ENCODE measurements at places on chromosomes 13 and 19. TPM values are rescaled to one million over a fixed set of nuclear protein-coding genes. Genes with fewer than 3 reads are reported as not detected.

DNA sequence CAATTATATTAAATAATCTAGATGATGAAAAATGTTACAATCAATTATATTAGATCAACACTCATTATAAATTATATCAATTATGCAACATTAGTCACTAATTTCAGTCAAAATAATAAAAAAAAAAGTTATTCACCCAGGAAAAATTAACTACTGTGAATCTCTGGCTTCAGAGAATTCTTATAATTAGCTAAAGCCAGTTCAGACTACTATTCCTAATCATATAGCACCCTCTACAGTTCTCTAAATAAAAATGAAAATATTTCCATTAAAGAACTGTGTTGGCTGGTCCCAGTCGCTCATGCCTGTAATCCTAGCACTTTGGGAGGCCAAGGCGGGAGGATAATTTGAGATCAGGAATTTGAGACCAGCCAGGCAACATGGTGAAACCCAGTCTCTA lies 33.0 kb downstream of the XPO4 start:
- peak; percentile 12 for DNase-seq

DNA sequence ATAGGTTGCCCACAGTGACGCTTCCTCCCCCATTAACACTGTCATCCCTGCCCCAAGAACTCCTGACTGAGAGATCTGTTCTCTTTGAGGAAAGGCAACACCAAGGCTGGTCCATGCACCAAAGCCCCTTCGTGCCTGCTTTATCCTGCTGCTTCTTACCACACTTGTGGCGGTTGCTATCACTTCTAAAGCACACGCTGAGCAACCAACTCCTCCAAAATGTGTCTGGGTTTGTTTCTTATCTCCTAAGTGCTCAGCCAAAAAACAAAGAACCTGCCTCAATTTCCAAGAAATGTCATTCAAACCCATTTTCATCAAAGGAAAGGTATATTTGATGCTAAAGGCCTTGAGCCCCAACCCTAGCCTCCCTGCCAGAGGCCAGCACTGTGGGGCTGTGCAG lies 14.6 kb downstream of the ATP7B start:
- DNase-seq: no peak

DNA sequence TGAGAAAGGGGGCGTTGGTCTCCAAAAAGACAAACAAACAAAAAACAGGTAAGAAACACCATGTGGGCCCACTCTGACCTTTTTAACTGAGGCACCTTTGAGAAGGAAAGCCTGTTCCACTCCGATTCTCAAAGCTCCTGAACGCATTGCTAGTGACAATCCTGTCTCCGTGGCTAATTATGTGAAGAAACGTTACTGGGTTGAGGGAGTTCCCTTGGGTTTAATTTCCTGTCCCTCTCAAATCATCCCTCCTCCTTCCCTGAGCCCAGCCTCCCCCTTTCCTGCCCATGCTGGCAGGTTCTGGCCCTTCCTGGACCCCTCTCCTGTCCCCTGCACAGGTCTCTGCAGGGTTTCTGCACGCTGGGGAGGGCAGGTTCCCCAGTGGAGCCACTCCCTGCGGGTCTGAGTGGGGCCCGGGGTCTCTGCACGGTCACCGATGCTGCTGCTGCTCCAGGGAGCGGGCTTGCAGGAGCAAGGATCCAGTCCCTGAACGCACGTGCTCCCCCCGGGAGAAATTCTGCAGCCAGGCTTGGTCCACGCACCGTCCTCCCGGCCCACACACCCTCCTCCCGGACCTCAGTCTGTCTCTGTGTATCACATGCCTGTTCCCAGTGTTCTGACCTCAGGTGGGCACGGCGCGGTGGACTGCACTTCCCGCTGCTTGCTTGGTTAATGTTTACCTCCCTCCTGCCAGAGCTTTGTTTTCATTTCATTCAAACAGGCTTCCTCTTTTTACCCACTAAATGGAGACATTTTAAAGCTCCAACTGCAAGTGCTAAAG lies 76.4 kb upstream of the MCF2L start:
- DNase-seq: peak; percentile 37

DNA sequence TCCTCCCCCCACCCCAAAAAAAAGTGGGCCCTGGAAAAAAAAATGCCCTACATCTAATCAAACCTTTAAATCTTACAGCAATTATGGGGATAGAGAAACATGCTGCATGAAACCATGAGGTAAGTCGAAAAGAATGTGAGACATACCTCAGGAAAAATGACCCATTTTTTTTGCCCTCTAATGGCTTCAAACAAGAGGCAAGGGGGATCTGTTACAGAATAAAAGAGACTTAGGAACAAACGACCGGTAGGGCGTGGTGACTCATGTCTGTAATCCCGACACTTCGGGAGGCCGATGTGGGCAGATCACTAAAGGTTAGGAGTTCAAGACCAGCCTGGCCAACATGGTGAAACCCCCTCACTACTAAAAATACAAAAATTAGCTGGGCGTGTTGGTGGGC lies 8.4 kb downstream of the RGL3 start:
- DNase-seq: no peak

- DNase-seq: no peak
These were observed 181.5 kb downstream of the USP12 start for GRCh38 chr13:26989957-26990713.

DNA sequence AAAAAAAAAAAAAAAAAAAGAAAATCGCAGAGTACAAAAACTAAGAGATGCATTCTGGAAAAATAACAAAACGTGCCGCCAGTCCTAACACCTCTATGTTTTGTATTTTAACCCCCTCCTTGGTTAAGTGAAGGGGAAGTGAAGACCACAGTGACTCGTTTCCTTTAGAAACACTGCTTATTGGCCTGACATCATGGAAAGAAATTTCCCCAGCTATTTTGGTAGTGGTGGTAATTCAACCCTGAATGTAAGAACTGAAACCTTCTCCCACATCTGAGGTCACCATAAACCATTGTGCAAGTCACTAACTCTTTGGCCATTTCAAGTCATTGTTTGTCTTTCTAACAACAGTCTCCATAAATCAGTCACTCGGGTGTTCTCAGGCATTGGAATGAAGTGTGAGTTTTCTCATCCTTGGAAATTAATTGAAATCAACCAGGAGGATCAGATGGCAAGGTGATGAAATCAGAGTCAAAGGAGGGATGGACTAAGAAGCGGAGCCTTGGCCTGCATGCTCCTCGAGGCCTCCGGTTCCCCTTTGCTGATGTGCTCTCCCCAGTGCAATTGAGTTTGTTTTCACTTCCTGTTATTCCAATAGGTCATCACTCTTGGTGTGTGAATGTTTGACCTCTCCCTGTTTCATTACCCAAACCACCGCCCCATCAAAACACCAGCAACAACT lies 443.9 kb downstream of the FGF9 start:
- no peak for DNase-seq

GRCh38 chr13:108760541-108760940 lies 131.1 kb downstream of the MYO16 start:
- DNase-seq: no peak

GRCh38 chr19:21568816-21569493 lies 63.6 kb downstream of the ZNF429 start:
- DNase-seq: peak; percentile 79

DNA sequence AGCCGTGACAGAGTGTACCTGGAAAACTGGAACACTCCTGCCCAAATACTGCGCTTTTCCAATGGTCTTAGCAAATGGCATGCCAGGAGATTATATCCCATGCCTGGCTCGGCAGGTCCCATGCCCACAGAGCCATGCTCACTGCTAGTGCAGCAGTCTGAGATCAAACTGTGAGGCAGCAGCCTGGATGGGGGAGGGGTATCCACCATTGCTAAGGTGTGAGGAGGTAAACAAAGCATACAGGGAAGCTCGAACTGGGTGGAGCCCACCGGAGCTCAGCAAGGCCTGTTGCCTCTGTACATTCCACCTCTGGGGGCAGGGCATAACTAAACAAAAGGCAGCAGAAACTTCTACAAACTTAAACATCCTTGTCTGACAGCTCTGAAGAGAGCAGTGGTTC lies 10.5 kb downstream of the CYP2A13 start:
- DNase-seq: no peak

- no peak for DNase-seq
These were observed 1.0 kb upstream of the BCAM start for GRCh38 chr19:44807652-44808462.

Gene ZNF90
- total RNA-seq: 0.63 TPM
